ENCODE measurements at places on chromosomes 1 and 21. TPM values are rescaled to one million over a fixed set of nuclear protein-coding genes. Genes with fewer than 3 reads are reported as not detected.

GRCh38 chr1:166925810-166926478, 49.4 kb downstream of the ILDR2 start:
- no peak for DNase-seq

DNA sequence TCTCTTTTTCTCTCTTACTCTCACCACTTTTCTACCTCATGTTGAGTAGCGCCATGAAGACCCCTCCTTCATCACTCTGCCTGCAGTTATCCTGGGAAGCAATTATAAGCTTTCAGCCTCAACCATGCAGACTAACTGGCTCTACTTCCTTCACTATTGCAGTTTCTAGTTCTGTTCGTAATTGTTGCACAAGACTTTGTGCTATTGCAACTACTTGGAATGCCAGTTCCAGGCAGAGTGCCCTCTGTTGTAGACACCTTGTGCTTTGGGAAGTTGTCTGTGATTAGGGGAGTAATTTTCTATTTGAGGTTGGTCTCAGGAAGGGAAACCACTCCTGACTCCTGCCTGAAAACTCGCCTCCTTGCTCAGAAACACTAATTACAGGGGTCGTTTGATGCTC, 19.4 kb downstream of the PGM1 start:
- DNase-seq, result no peak

- no peak for DNase-seq
Measured at GRCh38 chr1:25991937-25992688, 5.8 kb downstream of the PAFAH2 start.

IER5 gene
- polyA plus RNA-seq, result 16.9 TPM
